Astrocyte (in vitro differentiated cells and primary cell): ENCODE measurements at places on chromosomes 6 and 20.
A peak's percentile ranks its signal among the peaks of the same experiment; 100 is the strongest.

- H3K4me1 ChIP-seq = no peaks in the 10 kb centered on the region
- H3K27ac ChIP-seq = no peak overlapping the region
- no peak for DNase-seq
- H3K27me3 ChIP-seq = peaks cover 43% of the 10 kb centered on the region
- H3K36me3 ChIP-seq = no peaks in the 10 kb centered on the region
These were observed 204.3 kb downstream of the TFAP2C start for GRCh38 chr20:56833427-56833826.

DNA sequence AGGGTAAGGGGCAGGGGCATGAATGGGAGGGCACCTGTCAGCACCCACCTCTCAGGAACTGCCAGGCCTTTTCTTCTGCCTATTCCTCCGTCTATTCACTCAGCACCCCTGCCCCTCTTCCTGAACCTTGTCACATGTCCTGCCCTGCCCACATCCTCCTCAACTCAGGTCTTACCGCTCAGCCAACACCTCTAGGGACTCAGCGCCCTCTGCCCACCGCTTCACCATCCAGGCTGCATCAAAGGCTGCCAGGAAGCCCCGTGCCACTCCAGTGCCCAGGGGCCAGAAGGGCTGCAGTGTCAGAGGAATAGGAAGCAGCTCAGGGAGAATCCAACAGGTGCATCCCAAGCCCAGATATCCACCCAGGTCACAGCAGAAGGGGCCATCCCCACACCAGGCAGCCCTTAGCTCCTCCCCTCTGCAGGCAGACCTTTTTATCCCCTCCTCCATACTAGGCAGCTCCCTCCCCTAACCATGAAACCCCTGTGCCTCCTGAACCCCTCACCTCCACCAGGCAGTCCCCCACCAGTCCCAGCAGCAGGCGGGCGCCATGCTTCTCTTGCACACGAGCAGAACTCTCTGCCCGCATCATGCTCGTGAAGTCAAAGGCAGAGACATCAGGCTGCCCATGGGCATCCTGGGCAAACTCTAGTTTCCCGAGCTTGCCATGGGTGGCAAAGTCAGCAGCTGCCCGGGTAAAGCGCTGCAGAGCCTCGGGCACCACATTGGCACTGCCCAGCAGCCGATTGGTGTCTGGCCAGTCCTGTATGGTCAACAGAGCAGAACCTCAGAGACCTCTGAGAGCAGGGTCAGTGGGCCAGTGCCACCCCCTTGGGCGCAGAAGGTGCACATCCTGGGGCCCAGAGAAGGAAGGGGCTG is 5.5 kb downstream of the MICAL1 start:
- no peak for DNase-seq
- peaks cover 10% of the 10 kb centered on the region for H3K36me3 ChIP-seq
- H3K27me3 ChIP-seq = no peaks in the 10 kb centered on the region
- no peak overlapping the region for H3K27ac ChIP-seq
- no peak overlapping the region for H3K4me3 ChIP-seq

DNA sequence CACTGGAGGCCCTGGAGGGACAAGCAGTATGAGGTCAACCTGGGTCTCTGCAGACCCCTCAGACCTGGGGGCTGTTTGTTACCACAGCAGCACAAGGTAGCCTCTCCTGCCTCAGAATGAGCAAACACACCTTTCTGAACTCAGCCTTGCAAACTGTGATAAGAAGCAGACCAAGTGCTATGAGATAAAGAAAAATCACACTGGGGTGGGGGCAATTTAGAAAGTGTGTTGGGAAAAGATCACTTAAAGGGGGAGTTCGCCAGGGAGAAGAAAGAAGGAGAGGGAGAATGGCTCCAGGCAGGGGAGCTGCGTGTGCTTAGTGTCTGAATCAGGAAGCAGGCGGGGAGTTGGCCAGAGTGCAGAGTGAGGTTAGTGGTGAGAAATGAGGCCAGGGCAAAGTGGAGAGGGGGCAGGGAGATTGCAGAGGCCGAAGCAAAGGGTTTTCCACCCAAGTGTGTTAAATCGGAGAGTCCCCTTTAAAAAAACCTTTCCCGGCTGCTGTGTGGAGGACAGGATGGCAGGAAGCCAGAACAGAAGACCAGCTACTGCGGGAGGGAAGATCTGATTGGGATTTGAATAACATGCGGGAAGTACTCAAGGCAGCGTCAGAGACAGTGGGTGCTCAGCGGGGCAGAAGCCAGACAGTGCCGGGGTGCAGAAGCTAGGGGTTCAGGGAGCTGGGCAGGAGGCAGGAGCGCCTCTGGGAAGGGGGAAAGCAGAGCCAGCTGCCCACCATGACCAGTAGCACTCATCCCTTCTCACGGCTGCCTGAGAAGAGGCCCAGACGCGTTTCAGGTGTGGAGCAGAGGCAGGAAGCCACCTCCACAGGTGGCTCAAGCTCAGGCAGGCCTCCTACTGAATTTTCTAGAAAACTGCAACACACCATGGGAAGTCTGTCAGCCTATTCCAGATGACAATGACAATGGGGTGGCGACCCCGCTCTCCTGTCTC is 9.0 kb downstream of the ADA start:
- DNase-seq = peak; percentile 89
- H3K4me3 ChIP-seq = no peak overlapping the region
- no peaks in the 10 kb centered on the region for H3K27me3 ChIP-seq
- H3K36me3 ChIP-seq = no peaks in the 10 kb centered on the region
- H3K4me1 ChIP-seq = peaks cover 42% of the 10 kb centered on the region
- peak overlapping the region; percentile 79 for H3K27ac ChIP-seq

- no peaks in the 10 kb centered on the region for H3K27me3 ChIP-seq
- DNase-seq = peak; percentile 11
- no peak overlapping the region for H3K4me3 ChIP-seq
These were observed 69.9 kb downstream of the PPP1R14C start for GRCh38 chr6:150212778-150213177.

DNA sequence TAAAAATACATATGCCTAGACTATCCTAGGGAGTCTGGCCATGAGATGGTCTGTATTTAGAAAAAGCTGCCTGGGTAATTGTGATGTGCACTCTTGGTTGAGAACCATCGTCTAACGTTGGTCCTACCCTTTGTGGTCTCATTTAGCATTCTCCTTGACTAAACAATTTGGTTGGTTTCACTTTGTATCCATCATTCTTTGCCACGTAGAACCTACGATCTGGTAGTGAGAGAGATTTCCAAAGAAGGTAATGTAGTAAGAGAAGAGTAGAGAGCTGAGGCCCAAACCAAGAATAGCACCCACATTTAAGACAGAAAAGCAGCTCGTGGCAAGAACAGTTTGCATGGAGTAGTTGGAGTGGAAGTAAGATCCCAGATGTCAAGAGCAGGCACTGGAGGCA is 219.8 kb downstream of the TMEM200A start:
- H3K4me3 ChIP-seq = no peak overlapping the region
- H3K36me3 ChIP-seq = no peaks in the 10 kb centered on the region
- H3K27me3 ChIP-seq = no peaks in the 10 kb centered on the region
- H3K4me1 ChIP-seq = no peaks in the 10 kb centered on the region
- peak; percentile 4 for DNase-seq
- H3K27ac ChIP-seq = no peak overlapping the region

DNA sequence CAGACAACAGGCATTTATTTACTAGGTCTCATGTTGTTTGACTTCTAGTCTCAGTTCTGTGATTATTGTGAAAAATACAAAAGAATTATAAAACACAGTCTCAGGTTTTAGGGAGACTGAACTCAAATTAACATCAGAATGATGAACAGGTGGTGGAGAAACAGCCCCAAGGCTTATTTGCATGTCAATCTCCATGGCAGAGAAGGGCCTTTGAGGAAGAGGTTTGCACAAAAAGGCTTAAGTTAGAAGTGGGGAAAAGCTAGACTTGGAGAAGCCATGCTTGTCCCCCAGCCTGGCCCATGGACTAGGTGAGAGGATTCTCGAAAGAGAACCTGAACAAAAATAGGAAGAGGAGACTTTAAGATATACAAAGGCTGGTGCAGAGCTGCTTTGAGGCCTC is 183.3 kb downstream of the EDN1 start:
- no peak overlapping the region for H3K27ac ChIP-seq
- H3K36me3 ChIP-seq = no peaks in the 10 kb centered on the region
- no peak for DNase-seq
- H3K4me3 ChIP-seq = no peak overlapping the region
- H3K4me1 ChIP-seq = peaks cover 6% of the 10 kb centered on the region

DNA sequence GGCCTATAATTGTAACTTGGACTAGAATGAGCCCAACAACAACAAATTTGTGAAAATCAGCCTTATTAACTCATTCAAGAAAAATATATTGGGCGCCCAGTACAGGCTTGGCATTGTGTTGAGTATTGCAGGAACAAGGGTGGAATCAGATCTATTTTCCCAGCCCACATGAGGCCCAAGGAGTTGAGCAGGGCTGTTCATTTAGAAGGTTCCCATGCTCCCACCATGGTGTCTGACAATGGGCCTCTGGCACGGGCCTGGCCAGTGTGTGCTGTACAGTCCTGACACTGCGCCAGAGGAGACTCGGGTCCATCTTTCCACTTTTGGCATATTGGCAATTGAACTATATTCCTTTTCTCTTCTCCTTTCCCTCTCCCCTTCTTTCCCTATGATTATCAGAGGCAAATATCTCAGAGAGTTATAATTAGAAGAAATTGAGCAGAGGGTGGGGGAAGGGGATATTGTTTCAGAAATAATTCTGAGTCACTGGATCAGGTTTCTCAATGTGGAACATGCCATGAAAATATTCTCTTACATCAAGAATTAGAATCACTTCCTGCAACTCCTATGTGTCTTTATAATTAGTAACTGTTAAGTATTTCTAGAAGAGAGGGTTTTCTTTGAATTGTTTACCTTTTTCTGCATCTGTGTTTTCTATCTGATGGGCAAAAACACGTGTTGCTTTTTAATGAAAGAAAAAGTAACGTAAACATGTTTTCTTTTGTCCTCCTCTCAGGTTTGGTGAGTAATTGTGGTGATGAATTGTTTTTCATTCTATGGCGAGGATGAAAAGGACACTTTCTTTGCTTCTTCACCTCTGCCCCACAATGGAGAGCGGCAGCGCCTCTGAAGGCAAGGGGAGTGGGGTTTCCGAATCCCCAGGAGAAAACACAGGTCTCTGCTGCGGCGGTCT is 209.4 kb downstream of the FOXA2 start:
- peaks cover 4% of the 10 kb centered on the region for H3K27me3 ChIP-seq
- no peaks in the 10 kb centered on the region for H3K36me3 ChIP-seq
- H3K4me1 ChIP-seq = peaks cover 5% of the 10 kb centered on the region
- DNase-seq = peak; percentile 10

- peak overlapping the region; percentile 84 for H3K27ac ChIP-seq
- DNase-seq = peak; percentile 89
- peak overlapping the region; percentile 12 for H3K4me3 ChIP-seq
- H3K4me1 ChIP-seq = peaks cover 40% of the 10 kb centered on the region
- no peaks in the 10 kb centered on the region for H3K27me3 ChIP-seq
These were observed 36.9 kb downstream of the ARHGAP18 start for GRCh38 chr6:129672881-129673631.

- H3K27ac ChIP-seq = no peak overlapping the region
- no peak for DNase-seq
- H3K4me1 ChIP-seq = no peaks in the 10 kb centered on the region
- no peaks in the 10 kb centered on the region for H3K36me3 ChIP-seq
- no peak overlapping the region for H3K4me3 ChIP-seq
- no peaks in the 10 kb centered on the region for H3K27me3 ChIP-seq
These were observed 51.3 kb upstream of the FOXC1 start for GRCh38 chr6:1558388-1558787.

DNA sequence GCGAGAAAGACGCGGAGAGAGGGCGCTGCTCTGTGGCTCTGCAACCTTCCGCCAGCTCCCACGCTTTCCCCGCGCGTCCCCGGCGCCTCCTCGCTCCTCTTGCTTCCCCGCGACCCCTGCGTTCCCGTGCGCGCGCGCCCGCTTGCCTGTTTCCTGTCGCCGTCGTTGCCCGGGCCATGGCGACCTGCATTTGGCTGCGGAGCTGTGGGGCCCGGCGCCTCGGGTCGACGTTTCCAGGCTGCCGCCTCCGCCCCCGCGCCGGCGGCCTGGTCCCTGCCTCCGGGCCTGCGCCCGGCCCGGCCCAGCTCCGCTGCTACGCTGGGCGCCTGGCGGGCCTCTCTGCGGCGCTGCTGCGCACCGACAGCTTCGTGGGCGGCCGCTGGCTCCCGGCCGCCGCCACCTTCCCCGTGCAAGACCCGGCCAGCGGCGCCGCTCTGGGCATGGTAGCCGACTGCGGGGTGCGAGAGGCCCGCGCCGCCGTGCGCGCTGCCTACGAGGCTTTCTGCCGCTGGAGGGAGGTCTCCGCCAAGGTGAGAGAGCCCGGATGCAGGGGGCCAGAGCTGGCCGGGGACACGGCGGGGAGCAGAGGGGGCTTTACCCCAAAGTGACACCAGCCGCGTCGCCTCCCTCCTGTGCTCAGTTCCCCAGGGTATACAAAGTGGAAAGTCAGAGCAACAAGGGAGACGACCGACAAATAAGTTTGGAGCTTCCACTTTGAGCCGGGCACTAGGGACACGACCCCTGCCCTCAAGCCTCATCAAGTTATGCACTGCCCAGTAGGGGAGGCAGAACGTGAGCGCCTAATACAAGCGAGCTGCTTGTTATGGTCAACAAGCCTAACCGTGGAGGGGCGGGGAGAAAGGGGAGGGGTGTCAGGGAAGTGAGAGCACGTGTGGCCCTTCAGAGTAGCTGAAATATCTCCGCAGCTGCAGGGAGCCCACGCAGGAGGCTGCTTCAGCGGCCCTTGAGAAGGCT is at the start of gene ALDH5A1:
Gene ALDH5A1, plus strand, starts transcription at position 149 of the 975 bp plus-strand sequence. Its CDS starts 28 bp downstream, at position 177.
- H3K4me3 ChIP-seq = peak within 1 kb of the TSS; percentile 68
- peaks cover 9% of the 10 kb centered on the region for H3K4me1 ChIP-seq
- DNase-seq = peak; percentile 54

DNA sequence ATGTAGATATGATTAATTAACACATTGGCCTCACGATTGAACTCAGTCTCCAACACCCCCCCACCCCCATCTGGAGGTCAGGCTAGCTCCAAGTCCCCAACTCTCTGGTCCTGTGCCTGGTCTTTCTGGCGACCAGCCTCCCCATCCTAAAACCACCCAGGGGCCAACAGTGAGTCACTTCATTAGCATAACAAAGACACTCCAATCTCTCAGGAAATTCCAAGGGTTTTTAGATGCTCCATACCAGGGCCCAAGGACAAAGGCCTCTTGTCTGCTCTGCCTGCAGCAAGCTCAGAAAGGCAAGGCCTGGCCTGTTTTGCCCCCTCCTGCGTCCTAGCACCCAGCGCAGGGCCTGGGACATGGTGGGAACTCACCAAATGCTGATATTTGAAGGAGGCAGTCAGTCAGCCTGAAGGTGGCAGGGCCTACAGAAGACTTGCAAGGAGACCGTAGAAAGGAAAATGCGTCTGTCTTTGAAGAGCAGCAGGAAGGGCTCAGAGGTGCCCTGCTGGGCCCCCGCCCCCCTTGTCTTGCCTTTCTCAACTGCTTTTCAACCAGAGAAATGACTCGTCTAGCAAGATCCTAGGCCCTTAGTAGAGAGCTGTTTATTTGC is 184.7 kb downstream of the CDH4 start:
- peaks cover 43% of the 10 kb centered on the region for H3K4me1 ChIP-seq
- peak overlapping the region; percentile 84 for H3K27ac ChIP-seq
- H3K27me3 ChIP-seq = no peaks in the 10 kb centered on the region
- no peak overlapping the region for H3K4me3 ChIP-seq
- H3K36me3 ChIP-seq = no peaks in the 10 kb centered on the region
